ENCODE measurements at places on chromosomes 7 and 10. TPM values are rescaled to one million over a fixed set of nuclear protein-coding genes. Genes with fewer than 3 reads are reported as not detected.

DNA sequence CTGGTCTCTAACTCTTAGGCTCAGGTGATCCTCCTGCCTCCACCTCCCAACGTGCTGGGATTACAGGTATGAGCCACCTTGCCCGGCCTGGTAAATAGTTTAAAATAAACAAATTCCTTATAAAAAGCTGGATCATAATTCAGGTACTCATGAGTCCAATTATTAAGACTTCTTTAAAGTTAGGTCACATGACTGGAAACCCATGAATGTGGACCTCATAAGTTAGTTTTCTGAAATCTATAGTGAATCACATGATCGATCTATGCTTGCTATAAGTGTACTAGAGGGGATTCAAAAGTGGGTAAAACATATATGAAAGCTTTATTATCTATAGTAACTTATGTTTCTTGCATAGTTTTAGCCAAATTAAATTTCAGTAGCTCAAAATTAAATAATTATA, 14.3 kb downstream of the NT5C3A start:
- no peak for DNase-seq

DNA sequence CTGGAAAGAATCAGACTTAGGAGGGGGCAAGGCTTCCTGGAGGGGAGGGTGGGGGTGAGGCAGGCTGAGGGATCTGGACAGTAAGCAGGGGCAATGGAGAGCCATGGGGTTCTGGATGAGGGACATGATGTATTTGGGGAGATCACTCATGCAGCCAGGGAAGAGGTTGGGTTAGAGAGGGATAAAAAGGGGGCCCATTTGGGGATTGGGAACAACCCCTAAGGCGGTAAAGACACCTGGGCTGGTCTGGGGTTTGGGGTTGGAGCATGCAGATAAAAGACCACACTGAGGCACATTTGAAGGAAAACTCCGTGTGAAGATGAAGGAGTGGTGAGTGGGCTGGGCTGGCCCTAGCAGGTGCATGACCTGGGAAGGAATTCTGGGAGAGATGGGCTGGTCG, 30.8 kb downstream of the HIF1AN start:
- no peak for DNase-seq

DNA sequence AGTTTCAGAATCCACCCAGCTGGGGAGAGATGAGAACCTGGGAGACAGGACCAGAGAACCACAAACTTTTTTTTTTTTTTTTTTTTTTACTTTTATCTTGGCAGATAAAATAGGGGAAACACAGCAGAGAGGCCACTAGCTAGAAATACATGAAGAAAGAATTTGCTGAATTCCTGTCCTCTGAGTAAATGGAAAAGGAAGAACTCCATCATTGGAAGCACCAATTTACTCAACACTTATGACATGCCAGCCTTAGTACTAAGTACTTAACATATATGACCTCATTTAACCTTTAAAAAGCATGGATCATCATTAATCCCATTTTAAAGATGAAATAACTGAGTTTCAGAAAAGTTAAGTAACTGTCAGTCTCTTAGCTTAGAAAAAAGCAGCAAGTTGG, 343.0 kb upstream of the NPSR1 start:
- DNase-seq = no peak

- DNase-seq = no peak
These were observed 8.4 kb upstream of the AGR2 start for GRCh38 chr7:16813232-16813616.

GRCh38 chr7:39888171-39888853, 61.7 kb upstream of the CDK13 start:
- DNase-seq = no peak

MACROH2A2 gene
- 7.4 TPM for total RNA-seq

HOXA3 gene
- total RNA-seq = not detected

DNA sequence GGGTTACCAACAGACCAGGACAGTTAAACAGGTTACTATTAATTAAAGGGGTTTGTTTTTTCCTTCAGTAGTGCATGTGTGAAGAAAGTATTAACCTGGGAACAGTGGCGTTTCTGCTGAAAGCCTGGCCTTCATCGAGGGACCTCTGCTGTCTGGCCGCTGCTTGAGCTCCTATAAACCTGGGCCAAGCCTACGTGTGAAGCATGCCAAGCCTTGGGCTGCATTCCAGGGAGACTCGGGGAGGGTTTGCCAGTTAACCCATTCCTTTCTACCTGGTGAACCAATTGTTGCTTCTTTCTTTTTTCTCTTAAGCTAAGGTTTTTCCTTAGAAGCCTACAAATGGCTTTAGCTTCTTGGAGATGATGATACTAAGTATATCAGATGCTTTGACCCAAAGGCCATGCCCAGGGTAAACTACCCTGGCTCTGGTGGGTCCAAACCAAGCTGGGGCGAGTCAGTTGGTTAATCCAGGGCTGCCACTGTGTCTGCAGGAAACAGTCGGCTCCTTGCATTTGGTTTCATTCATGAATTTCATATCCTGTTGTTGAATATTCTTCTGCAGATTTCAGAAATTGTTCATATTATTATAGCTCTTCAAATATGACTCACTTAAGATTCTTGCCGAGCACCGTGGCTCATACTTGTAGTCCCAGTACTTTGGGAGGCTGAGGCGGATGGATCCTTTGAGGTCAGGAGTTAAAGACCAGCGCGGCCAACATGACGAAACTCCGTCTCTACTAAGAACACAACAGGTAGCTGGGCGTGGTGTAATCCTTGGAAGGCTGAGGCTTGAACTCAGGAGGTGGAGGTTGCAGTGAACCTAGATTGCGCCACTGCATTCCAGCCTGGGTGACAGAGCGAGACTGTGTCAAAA, 23.8 kb downstream of the PFKP start:
- DNase-seq = peak; percentile 79

COL13A1 gene
- 1.3 TPM for total RNA-seq

ATRNL1 gene
- 973 TPM for total RNA-seq

DNA sequence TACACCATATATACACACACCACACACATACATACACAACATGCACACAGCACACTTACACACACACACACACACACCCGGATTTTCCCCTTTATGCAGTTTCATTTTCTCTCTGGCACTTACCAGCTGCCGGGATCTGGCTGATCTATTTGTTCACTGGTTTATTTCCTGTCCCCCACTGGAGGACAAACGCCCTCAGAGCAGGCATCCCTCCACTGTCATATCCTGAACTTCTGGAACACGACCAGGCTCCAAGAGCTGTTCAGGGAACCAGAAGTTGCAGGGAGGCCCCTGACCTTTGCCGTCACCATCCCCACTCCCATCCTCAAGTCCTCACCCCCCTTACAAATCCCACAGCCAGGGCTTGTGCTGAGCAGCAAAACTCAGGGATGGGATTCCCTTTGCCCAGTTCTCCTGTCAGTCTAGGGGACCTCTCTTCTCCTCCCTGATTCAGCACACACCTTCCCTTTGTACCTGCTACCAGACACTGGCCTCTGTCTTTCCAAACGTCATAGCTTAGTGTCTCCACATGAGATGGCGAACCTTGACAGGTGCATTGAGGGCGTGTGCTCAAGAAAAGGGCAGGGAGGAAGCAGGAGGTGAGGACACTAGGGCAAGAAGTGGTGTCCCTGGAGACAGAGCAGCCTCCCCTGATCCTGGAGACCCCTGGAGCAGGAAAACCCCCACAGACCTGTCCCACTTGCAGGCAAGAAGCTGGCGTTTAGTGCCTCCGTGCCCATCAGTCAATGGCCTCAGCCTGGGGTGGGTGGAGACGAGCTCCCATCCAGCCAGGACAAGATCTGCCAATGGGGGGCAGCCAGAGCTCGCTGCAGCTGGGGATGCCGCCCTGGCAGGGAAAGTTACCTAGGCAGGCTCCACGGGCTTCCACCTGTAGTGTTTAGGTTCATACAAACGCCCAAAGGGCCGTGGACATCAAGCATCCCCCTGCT, 12.7 kb upstream of the DOCK1 start:
- no peak for DNase-seq
